ENCODE measurements at places on chromosomes 2 and 18.
A peak's percentile ranks its signal among the peaks of the same experiment; 100 is the strongest.

- no peaks in the 10 kb centered on the region for H3K4me1 ChIP-seq
- DNase-seq: no peak
- no peaks in the 10 kb centered on the region for H3K27me3 ChIP-seq
- no peak overlapping the region for H3K4me3 ChIP-seq
- no peak overlapping the region for H3K27ac ChIP-seq
- no peaks in the 10 kb centered on the region for H3K36me3 ChIP-seq
Observed at GRCh38 chr2:123566291-123566946, 458.7 kb upstream of the CNTNAP5 start.

DNA sequence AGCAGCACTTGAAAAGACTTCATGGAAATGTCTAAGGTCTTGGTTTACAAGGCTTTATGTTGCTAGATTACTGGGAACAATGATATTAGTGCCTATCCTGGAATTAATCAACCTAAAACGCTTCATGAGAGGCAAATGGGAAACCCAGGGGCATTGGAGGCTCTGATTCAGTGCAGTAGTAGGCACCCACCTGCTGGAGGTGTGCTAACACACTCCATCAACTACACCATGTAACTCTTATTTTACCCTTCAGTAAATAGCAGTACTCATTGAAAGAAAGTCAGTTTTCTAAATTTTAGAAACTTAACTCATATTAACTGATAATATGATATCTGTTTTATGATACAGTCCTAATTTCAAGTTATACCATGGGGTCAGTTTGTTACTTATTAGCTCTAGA, 17.4 kb upstream of the HNRNPA3 start:
- no peaks in the 10 kb centered on the region for H3K4me1 ChIP-seq
- H3K36me3 ChIP-seq: no peaks in the 10 kb centered on the region
- H3K27me3 ChIP-seq: no peaks in the 10 kb centered on the region
- DNase-seq: no peak
- no peak overlapping the region for H3K4me3 ChIP-seq

DNA sequence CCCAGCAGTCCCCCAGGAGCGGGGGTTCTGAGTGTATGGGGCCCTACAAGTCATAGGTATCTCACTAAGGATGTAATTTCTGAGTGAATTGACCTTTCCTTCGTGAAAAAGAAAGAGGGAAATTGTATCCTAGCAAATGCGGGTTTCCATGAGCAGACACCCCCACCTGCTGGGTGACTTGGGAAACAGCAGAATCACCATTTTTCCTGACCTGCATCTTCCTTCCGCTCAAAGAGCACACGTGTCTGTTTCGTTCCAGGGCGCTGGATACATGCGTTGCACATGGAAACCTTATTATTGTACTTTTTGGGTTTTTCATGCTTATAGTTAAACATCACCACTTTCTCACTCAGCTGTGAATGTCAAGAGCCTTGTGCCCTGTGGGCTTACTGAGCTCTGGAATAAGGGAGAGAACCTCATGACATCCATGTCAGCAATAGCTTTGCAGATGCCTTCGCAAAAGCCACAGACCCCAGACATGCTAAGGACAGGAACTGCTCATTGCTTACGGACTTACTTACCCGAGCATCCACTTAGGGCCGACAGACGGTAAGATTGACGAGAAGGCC, 132.8 kb downstream of the TPO start:
- no peaks in the 10 kb centered on the region for H3K27me3 ChIP-seq
- no peak for DNase-seq
- no peak overlapping the region for H3K4me3 ChIP-seq
- peak overlapping the region; percentile 29 for H3K27ac ChIP-seq
- peaks cover 25% of the 10 kb centered on the region for H3K4me1 ChIP-seq

DNA sequence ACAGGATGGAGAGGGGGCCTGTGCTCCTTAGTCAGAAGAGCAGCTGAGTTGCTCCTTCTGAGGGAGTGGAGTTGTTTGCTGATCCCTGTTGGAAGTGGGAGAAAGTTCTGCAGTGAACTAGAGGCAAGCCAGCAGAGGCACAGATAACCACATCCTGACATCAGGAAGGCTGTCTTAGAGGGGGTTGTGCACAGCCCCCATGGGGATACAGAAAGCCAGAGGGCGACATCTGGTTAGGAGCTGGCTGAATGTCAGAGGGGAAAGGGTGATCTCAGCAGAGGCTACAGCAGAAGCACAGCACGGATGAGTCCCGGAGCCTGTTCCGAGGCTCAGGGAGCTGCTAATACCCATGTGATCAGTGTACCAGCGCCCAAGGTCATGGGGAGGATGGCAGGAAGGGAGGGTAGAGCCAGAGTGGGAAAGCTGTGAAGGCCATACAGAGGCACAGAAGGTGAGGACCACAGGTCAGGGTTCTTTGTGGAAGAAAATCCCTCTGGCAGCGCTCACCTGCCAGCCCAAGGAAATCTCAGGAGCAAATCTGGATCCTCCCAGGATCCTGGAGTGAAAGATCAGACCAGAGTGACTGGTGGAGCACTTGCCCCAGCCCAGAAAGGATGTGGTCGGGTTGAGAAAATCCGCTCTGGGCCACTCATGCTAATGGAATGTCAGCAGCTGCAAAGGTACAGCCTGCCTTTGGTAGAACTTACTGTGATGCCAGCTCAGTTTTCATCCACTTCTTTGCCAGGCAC, 111.8 kb downstream of the STPG4 start:
- H3K4me3 ChIP-seq: no peak overlapping the region
- peaks cover 10% of the 10 kb centered on the region for H3K36me3 ChIP-seq
- peak overlapping the region; percentile 85 for H3K27ac ChIP-seq
- DNase-seq: no peak
- H3K27me3 ChIP-seq: no peaks in the 10 kb centered on the region

- DNase-seq: no peak
- H3K36me3 ChIP-seq: no peaks in the 10 kb centered on the region
- no peak overlapping the region for H3K27ac ChIP-seq
- no peak overlapping the region for H3K4me3 ChIP-seq
- H3K27me3 ChIP-seq: no peaks in the 10 kb centered on the region
- H3K4me1 ChIP-seq: no peaks in the 10 kb centered on the region
Observed at GRCh38 chr2:220504938-220505503, 877.6 kb downstream of the SLC4A3 start.

- H3K27ac ChIP-seq: no peak overlapping the region
- no peaks in the 10 kb centered on the region for H3K27me3 ChIP-seq
- H3K4me3 ChIP-seq: no peak overlapping the region
- DNase-seq: no peak
Observed at GRCh38 chr2:154495455-154495868, 203.0 kb upstream of the KCNJ3 start.

DNA sequence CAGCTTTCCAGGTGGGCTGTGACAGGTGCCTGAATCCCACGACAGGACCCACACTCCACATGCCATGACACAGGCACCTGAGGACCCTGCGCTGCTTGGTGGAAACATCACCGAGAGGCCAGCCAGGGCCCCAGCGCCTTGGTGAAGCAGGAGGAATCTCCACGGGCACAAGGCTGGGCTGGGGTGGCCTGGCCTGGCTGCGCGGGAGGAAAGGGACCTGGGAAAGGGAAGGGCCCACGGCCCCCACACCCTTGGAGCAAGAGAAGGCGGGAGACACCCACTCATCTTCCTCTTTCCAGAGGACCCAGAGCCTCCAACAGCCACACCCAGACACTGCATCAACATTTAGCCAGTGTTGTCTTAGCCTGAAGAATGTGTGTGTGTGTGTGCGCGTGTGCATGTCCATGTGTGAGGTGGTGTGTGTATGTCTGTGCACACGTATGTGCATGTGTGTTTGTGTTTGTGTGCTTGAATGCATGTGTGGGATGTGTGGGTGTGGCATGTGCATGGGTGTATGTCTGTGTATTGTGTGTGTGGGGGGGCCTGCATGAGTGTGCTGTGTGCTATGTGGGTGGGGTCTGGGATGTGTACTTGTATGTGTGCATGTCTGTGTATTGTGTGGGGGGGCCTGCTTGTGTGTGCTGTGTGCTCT, 6.3 kb upstream of the OTOS start:
- no peak overlapping the region for H3K27ac ChIP-seq
- no peak overlapping the region for H3K4me3 ChIP-seq
- no peaks in the 10 kb centered on the region for H3K4me1 ChIP-seq
- peaks cover 3% of the 10 kb centered on the region for H3K36me3 ChIP-seq

- peaks cover 21% of the 10 kb centered on the region for H3K4me1 ChIP-seq
- peaks cover 30% of the 10 kb centered on the region for H3K36me3 ChIP-seq
Observed at GRCh38 chr2:74671479-74671878, 17.4 kb downstream of the SEMA4F start.

DNA sequence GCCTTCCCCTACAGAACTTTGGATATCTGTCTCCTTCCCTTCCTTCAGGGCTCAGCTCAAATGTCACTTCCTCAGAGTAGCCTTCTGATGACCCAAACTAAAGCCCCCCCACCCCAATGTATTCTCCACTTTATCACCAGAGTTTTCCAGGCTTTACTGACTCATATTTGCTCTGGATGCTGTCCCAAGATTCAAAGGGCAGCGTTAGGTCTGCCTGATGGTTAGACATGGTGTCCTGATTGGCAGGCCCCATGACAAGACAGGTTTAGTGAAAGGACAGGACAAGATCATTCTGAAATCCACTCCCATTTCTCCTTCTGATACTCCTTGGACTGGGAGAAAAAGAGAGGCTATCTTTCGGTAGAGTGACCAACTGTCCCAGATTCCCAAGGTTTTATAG, 22.6 kb upstream of the RPIA start:
- no peak overlapping the region for H3K4me3 ChIP-seq
- no peak for DNase-seq
- no peak overlapping the region for H3K27ac ChIP-seq
- H3K27me3 ChIP-seq: no peaks in the 10 kb centered on the region
- no peaks in the 10 kb centered on the region for H3K36me3 ChIP-seq

DNA sequence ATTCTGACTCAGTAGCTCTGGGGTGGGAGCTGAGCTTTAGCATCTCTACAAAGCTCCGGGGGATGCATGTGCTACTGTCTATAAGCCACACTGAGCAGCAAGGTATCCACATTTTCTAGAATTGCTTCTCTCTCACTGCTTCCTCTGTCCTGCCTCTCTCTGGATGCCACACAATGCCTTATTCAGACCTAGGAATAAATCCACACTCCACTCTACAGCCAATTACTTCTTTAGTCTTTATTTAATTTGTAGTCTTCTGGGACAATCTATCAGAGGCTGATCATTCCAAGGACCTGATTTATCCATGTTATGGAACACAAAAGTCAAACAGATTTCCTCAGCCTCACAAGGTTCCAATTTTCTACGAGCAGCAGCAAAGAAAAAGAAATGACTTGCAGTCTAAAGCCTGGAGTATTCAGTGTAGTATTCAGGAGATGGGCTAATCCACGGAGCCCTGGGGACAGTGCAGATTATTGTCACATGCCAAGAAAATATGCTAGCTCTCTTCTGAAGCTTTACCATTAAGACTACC, 4.4 kb downstream of the BCL2 start:
- peak overlapping the region; percentile 100 for H3K4me3 ChIP-seq
- peak overlapping the region; percentile 95 for H3K27ac ChIP-seq
- H3K36me3 ChIP-seq: peaks cover 15% of the 10 kb centered on the region
- no peak for DNase-seq
- peaks cover 58% of the 10 kb centered on the region for H3K4me1 ChIP-seq

DNA sequence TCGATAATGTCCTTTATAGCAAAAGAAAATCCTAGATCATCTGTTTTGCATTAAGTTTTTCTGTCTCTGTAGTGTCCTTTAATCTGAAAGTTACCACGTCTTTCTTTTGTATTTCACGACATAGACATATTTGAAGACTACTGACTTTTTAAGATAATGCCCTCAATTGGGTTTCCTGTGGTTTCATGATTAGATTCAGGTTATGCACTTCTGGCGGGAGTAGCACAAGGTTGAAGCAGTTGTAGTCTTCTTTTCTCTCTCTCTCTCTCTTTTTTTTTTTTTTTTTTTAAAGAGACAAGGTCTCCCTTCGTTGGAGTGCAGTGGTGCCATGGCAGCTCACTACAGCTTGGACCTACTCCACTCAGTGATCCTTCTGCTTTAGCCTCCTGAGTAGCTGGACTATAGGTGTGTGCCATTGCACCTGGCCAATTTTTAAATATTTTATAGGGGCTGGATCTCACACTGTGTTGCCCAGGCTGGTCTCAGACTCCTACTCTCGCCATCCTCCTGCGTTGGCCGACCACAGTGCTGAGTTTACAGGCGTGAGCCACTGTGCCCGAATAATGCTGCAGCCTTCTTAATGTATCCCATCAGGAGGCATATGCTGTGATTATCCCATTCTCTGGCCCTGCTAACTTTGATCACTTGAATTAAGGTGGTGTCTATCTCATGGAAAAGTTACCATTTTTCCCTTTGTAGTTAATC, 3.9 kb downstream of the INPP4A start:
- H3K27me3 ChIP-seq: no peaks in the 10 kb centered on the region
- peak overlapping the region; percentile 98 for H3K27ac ChIP-seq
- H3K36me3 ChIP-seq: peaks cover 4% of the 10 kb centered on the region
- no peak for DNase-seq
- H3K4me3 ChIP-seq: peak overlapping the region; percentile 81

- H3K27me3 ChIP-seq: peaks cover 25% of the 10 kb centered on the region
- no peak overlapping the region for H3K4me3 ChIP-seq
- no peaks in the 10 kb centered on the region for H3K4me1 ChIP-seq
- no peak overlapping the region for H3K27ac ChIP-seq
- DNase-seq: no peak
Observed at GRCh38 chr2:44912660-44913059, 28.8 kb upstream of the SIX3 start.

- peaks cover 41% of the 10 kb centered on the region for H3K27me3 ChIP-seq
- peaks cover under 1% of the 10 kb centered on the region for H3K4me1 ChIP-seq
- H3K27ac ChIP-seq: no peak overlapping the region
- no peaks in the 10 kb centered on the region for H3K36me3 ChIP-seq
- DNase-seq: no peak
Observed at GRCh38 chr18:79784965-79785770, 12.6 kb upstream of the KCNG2 start.

- H3K4me1 ChIP-seq: no peaks in the 10 kb centered on the region
- H3K27me3 ChIP-seq: peaks cover 12% of the 10 kb centered on the region
- H3K4me3 ChIP-seq: no peak overlapping the region
- no peak overlapping the region for H3K27ac ChIP-seq
- DNase-seq: no peak
Observed at GRCh38 chr2:219907011-219907365, 279.6 kb downstream of the SLC4A3 start.

DNA sequence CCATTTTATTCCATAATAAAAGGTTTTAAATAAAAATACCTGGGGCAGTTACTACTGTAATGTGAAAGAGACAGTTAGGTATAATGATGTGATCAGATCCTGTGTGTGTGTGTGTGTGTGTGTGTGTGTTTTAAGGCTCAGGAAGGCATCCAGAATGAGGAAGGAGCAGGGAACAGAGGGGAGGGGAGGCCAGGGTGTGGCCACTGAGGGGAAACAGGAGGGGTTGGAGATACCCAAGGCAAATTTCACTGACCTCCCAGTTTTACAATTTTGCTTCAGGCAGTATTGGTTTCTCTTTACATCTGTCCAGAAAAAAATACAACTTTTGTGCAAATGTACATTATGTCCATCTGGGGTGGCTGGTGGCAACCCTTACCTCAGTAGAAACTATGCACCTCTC, 163.5 kb upstream of the FBXO11 start:
- H3K27ac ChIP-seq: no peak overlapping the region
- no peak overlapping the region for H3K4me3 ChIP-seq
- DNase-seq: no peak

- no peak for DNase-seq
- peaks cover 3% of the 10 kb centered on the region for H3K4me1 ChIP-seq
- no peaks in the 10 kb centered on the region for H3K27me3 ChIP-seq
- no peaks in the 10 kb centered on the region for H3K36me3 ChIP-seq
Observed at GRCh38 chr2:189548666-189549448, 31.7 kb downstream of the SLC40A1 start.
